SJCRH30 (cell line): ENCODE measurements at places on chromosomes 12 and 14. TPM values are rescaled to one million over a fixed set of nuclear protein-coding genes. Genes with fewer than 3 reads are reported as not detected.

The COA8 gene
- total RNA-seq = 43.0 and 47.2 TPM in 2 replicates

DNA sequence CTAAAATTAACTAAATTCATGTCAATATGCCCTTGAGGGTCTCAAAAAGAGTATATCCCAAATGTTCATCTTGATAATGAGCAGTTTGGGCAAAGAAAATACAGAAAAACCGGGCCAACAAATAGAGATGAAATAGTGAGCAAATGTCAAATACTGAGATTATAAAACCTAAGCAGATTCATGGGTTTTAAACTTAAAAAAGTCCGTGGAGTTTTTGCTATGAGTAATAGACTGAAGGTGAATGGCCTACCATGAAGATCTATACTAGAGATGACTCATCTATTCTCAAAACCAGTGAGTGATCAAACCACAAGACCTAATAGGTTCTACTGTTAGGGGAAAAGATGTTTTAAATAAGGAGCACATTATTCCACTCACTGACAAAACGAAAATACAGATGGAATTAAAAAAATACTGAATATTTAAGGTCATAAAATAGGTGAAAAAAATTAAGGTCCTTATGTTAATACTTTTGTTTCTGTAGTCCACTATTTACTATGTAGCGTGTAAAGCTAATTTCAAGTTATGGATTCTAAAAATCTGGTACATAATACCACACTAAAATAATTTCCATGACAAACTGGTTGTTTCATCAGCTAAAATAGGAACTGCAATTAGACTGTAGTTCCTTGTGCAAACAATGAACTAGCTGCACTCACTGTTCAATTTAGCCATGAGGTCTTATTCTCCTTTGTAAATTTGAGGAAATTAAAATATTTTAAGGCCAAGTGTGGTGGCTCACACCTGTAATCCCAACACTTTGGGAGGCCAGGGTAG is 5.0 kb downstream of the HNRNPC start:
- no peak overlapping the region for H3K4me3 ChIP-seq
- H3K36me3 ChIP-seq = peaks cover 91% of the 10 kb centered on the region
- peaks cover 16% of the 10 kb centered on the region for H3K4me1 ChIP-seq
- no peak overlapping the region for H3K27ac ChIP-seq

The GPD1 gene
- 0.23 and 0.24 TPM in 2 replicates for total RNA-seq

The NAB2 gene
- total RNA-seq = 87.8 and 89.9 TPM in 2 replicates

- H3K27ac ChIP-seq = no peak overlapping the region
- H3K4me1 ChIP-seq = no peaks in the 10 kb centered on the region
- H3K4me3 ChIP-seq = no peak overlapping the region
- peak; percentile 6 for DNase-seq
- no peaks in the 10 kb centered on the region for H3K27me3 ChIP-seq
Observed at GRCh38 chr12:77746096-77746495, 84.6 kb upstream of the NAV3 start.

GRCh38 chr12:131437706-131438492 is 273.0 kb upstream of the SFSWAP start:
- no peak overlapping the region for H3K4me3 ChIP-seq
- H3K36me3 ChIP-seq = no peaks in the 10 kb centered on the region
- no peaks in the 10 kb centered on the region for H3K27me3 ChIP-seq
- no peaks in the 10 kb centered on the region for H3K4me1 ChIP-seq
- no peak for DNase-seq
- no peak overlapping the region for H3K27ac ChIP-seq

GRCh38 chr14:53807542-53807941 is 149.1 kb downstream of the BMP4 start:
- no peak overlapping the region for H3K4me3 ChIP-seq
- H3K27ac ChIP-seq = no peak overlapping the region
- no peaks in the 10 kb centered on the region for H3K27me3 ChIP-seq
- no peaks in the 10 kb centered on the region; the same call in 1 of the 2 replicates for H3K4me1 ChIP-seq

The KRT2 gene
- total RNA-seq = not detected in 2 replicates

GRCh38 chr14:36588788-36589187 is 6.4 kb upstream of the NKX2-8 start:
- H3K27ac ChIP-seq = no peak overlapping the region
- H3K4me3 ChIP-seq = no peak overlapping the region
- peaks cover 13% of the 10 kb centered on the region for H3K27me3 ChIP-seq
- no peaks in the 10 kb centered on the region for H3K4me1 ChIP-seq
- DNase-seq = no peak

The TTC8 gene
- total RNA-seq = 9.4 and 10.5 TPM in 2 replicates

GRCh38 chr14:93994919-93995682 is 2.0 kb upstream of the CCDC197 start:
- H3K4me3 ChIP-seq = no peak overlapping the region
- H3K27me3 ChIP-seq = no peaks in the 10 kb centered on the region

DNA sequence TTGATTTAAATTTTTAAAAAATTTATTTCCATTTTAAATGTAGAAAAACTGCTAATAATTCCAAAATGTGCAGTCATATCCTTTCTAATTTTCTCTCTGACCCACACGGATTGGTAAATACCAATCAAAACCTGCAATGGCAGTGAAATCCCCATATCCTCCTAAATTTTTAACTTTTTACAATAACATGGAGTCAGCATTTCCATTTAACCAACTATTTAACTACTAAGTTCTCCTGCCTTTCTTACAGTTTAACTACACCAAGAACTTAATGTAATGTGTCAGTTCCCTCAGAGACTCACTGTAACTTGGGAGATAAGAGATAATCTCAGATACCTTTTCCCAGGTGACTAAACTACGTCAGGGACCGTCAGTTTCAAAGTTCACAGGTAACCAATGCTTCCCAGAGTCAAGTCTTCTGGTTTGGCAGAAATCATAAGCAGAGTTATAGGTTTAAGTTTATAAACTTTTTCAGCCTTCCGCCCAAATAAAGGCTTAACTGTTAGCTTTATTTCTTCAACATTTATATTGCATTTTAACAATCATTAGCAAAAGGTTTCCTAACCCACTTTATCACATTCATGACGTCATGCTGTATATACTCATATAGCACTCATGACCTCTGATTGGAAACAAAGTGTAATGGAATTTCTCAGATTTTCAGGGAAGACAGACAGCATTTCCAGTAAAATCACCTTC is 7.6 kb downstream of the KRAS start:
- no peaks in the 10 kb centered on the region for H3K4me1 ChIP-seq
- no peaks in the 10 kb centered on the region for H3K27me3 ChIP-seq
- no peak overlapping the region for H3K4me3 ChIP-seq

The SLCO1B1 gene
- total RNA-seq = not detected in 2 replicates

DNA sequence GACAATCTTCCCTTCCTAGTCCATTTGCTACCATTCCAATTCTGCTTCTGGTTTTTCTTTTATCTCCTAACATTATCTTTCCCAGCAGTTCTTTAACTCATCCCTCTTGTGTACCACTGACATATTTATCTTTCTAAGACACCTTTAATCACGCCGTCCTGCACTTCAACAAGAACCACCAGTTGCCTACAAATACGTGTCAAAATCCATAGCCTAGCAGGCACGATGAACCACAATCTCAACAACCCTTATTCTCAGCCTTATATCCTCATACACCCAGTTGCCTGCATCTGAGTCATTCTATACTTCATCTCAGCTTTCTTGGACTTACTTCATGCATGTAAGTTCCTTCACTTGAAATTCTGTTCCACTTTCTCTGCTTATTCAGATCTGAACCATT is 16.4 kb upstream of the ST8SIA1 start:
- no peaks in the 10 kb centered on the region for H3K27me3 ChIP-seq
- no peaks in the 10 kb centered on the region for H3K36me3 ChIP-seq
- no peak overlapping the region for H3K27ac ChIP-seq
- DNase-seq = no peak

- no peak overlapping the region for H3K27ac ChIP-seq
- no peak overlapping the region for H3K4me3 ChIP-seq
- H3K4me1 ChIP-seq = no peaks in the 10 kb centered on the region
- no peaks in the 10 kb centered on the region for H3K36me3 ChIP-seq
Observed at GRCh38 chr12:74119811-74120362, 417.7 kb upstream of the ATXN7L3B start.

- no peaks in the 10 kb centered on the region for H3K36me3 ChIP-seq
- H3K27ac ChIP-seq = no peak overlapping the region
- no peak overlapping the region for H3K4me3 ChIP-seq
Observed at GRCh38 chr12:87231818-87232217, 797.4 kb downstream of the C12orf50 start.

GRCh38 chr12:62251609-62251958 is 8.6 kb upstream of the USP15 start:
- H3K27me3 ChIP-seq = no peaks in the 10 kb centered on the region
- DNase-seq = no peak
- H3K27ac ChIP-seq = no peak overlapping the region
- no peaks in the 10 kb centered on the region for H3K36me3 ChIP-seq
- H3K4me1 ChIP-seq = peaks cover 4% of the 10 kb centered on the region; the same call in 1 of the 2 replicates

DNA sequence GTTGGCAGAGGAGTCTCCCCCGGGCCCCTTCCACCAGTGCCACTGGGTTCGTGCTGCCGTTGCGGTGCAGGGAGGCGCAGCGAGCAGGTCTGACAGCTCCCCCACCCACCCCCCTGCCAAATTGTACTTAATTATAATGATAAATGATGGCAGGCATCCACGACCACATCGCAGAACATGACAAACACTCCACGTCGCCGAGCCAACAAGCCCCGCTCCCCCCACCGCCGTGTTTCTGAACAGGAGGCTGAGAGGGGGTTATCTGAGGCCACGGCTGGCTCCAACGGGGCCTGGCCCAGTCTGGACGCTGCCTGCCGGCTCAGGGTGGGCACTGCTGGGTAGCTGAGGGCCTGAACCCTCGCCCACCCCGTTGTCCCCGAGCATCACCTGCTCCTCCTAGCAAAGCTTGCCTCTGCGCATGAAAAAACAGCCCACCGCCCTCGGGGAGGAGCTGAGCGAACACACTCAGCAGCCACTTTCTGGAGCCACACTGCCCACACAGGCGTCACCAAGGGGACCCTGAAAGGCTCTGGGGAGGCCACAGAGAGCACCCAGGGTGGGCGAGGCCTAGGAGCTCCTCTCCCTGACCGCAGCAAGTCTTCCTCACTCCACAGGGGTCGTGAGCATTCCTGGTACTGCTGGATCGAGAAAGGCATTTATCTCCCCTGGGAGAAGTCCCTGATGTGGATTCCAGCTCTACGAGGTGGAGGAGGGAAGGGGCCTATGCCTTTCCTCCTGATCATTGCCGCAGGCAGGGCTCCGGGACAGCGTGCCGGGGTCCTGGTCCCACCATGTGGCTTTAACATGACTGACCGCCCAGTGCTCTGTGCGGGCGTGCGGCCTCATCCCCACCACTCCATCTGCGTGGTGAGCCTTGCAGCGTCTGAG is 35.4 kb upstream of the DIO3 start:
- no peak overlapping the region for H3K4me3 ChIP-seq
- DNase-seq = no peak
- no peak overlapping the region for H3K27ac ChIP-seq
- H3K4me1 ChIP-seq = no peaks in the 10 kb centered on the region

DNA sequence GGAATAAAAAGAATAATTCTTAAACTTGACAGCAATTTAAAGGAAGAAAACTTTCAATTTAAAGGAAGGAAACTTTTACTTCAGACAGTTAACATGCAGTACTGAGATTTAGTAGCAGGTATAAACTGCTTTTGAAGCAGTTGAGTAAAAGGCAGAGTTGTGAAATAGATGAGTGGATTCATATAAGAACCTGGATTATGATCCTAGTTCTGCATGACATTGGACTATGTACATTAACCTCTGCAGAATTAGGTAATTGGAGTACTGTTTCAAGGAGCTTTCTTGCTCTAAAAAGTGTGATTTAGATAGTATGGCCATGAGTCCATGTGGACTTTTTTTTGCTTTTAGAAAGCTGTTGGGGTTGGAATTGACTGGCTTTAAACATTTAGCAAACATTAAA is 29.7 kb downstream of the ATP2A2 start:
- H3K4me1 ChIP-seq = no peaks in the 10 kb centered on the region
- H3K27me3 ChIP-seq = no peaks in the 10 kb centered on the region
- peaks cover 54% of the 10 kb centered on the region for H3K36me3 ChIP-seq
- H3K27ac ChIP-seq = no peak overlapping the region

GRCh38 chr12:11741434-11742092 is 92.1 kb downstream of the ETV6 start:
- H3K27me3 ChIP-seq = no peaks in the 10 kb centered on the region
- H3K27ac ChIP-seq = no peak overlapping the region
- no peaks in the 10 kb centered on the region for H3K4me1 ChIP-seq
- H3K36me3 ChIP-seq = no peaks in the 10 kb centered on the region
